ENCODE measurements at places on chromosomes 7 and 10.
A peak's percentile ranks its signal among the peaks of the same experiment; 100 is the strongest.

DNA sequence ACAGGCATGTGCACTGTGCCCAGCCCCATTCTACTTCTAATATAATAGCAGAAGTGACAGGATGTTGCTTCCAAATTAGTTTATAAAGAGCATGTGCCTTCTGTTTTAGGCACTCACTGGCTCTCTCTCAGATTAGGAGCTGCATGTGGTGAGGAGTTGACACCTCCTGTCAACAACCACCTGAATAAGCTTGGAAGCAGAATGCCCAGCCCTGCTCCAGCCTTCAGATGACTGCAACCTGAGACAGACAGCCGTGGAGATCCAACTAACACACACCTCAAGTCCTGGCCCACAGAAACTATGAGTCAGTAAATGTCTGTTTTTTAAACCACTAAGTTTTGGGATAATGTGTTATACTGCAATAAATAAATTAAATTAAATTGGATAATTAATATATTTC is 54.5 kb downstream of the PARD3 start:
- DNase-seq: no peak

DNA sequence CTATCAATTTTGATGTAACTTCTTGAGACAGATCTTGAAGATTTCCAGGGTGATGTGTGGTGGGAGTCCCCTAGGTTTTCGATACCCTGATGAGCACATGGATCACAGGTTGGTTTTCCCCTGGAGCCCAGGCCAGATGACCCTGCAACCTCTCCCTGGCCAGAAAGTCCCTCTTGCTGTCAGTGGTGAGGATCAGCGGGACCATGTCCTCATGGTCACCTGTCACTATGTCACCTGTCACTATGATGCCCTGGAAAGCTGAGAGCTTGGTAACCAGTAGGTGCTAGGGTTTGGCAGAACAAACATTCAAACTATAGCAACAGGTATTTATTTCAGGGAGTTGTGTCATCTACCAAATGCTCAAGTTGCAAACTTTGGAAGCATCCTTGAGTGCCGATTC is 197.9 kb downstream of the ARHGAP12 start:
- DNase-seq: no peak

DNA sequence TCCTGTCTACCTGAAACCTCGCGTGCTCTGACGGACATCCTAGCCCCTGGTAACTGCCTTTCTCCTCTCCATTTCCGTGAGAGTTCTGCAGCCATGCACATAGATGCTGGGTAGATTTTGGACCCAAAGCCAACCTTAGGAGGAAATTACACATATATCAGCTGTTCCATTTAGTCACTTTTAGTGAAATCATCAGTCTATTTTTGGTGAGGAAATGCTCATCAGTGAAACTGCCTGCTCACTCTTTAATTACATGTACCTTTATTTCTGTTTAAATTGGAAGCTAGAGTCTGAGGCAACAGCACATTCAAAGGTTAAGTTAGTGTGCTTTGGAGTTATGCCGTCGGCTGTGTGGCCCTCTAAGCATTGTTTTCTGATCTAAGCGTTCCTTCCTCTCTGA is 231.3 kb downstream of the WDR37 start:
- no peak for DNase-seq

- no peak for DNase-seq
These were observed 4.0 kb downstream of the CLRN3 start for GRCh38 chr10:127888521-127889312.

DNA sequence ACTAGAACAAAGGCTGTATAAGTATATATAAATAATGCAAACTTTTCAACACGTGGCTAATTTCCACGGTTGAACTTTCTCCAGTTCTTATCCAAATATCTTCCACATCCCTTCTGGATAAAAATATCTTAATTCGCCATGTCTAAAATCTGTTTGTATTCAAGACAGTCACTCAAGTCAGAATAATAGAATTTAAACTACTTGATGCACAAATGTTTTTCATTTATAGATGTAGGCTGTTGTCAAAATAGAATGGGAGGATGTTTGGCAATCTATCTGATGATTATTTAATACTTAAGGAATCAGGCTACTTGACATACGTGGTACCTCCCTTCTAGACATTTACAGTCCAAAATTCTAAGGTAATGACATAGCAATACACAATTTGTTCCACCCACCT is 204.3 kb downstream of the TWIST1 start:
- DNase-seq: no peak

- DNase-seq: no peak
These were observed 105.2 kb upstream of the PPIF start for GRCh38 chr10:79241990-79242619.

DNA sequence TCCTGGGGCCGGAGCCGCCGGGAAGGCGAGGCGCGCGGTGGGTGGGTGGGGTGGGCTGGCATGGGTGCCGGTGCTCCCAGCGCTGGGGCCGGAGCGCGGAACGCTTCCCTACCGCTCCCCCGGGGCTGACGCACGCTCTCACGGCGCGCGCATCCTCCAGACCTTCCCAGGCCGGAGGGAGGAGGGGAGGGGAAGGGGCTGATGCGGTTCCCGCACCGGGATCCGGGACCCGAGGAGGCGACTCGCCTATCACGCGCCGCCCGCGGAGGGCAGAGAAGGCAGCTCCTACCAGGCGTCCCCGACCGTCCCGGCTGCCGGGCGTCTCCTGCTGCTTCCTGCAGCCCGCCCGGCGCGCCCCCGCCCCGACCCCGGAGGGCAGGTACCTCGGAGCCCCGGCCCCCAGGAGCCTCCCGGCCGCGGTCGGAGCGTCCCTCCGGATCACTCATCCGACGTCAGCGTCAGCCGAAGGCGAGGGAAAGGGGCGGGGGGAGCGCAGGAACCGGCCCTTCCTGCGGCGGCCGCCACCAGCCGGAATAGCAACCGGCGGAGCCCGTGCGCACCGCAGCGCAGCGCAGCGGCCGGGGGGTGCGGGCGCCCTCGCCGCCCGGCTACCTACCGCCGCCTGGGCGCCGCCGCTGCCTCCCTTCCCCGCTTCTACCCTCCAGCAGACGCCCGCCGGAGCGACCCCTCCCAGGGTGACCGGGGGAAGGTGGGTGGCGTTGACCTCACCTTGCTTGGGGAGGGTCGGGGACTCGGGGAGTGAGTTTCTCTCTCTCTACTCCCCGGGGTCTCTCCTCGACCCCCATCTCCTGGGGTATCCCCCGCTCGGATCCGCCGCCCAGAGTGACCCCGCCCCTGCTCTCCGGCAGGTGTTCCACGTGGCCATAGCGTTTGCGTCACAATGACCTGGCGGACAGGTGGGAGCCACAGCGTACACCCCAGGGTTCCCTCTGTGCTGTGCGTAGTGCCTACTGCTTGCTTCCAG is at the start of gene ICA1:
TSS of gene ICA1 (minus strand) at position 457 of the 985 bp plus-strand sequence. CDS start 26,241 bp downstream, outside the sequence.
- no peak for DNase-seq

- peak; percentile 11 for DNase-seq
These were observed 461 bp upstream of the FIGNL1 start for GRCh38 chr7:50450590-50451032.

- no peak for DNase-seq
These were observed 25.5 kb upstream of the KNDC1 start for GRCh38 chr10:133134411-133135115.

GRCh38 chr7:32299133-32299702 is 191.0 kb downstream of the LSM5 start:
- no peak for DNase-seq

- DNase-seq: no peak
These were observed 4.8 kb downstream of the KLF6 start for GRCh38 chr10:3780021-3780770.

GRCh38 chr7:83559887-83560286 is 89.1 kb downstream of the SEMA3E start:
- DNase-seq: no peak

- no peak for DNase-seq
These were observed 8.0 kb downstream of the OPN1SW start for GRCh38 chr7:128767475-128768110.

DNA sequence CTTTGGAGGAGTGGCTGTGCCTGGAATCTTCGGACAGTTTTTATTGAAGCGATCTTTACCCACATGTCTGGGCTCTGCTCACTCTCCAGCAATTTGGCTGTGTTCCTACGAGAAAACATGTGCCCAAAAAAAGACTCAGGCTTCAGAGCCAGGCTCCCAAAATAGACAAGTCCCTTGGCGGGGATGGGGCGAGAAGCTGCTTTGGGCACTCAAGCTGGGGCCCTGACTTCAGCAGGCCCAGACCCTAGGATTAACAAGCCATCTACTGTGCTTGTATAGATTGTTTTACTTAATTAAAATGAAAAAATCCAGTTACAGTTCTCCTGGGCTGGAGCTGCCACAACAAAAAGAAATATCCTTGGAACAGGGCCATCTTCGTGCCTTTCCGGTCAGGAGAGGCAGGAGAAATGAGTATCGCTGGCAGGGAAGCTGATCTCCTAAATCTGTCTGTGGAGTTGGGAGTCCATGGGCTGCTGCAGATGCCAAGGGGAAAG is 51.4 kb upstream of the PDCD4 start:
- no peak for DNase-seq

GRCh38 chr10:59362144-59362958 is at the start of gene FAM13C:
Gene FAM13C (minus strand): TSS chr10:59362549. CDS start chr10:59362460, 89 bp downstream.
- no peak for DNase-seq

- no peak for DNase-seq
These were observed 83.9 kb downstream of the OSBPL3 start for GRCh38 chr7:24896031-24896501.

GRCh38 chr10:131810805-131811629 is 89.8 kb upstream of the PPP2R2D start:
- DNase-seq: no peak

- no peak for DNase-seq
These were observed 94.6 kb downstream of the FAS start for GRCh38 chr10:89085153-89085552.

GRCh38 chr7:106060394-106060920 is 51.7 kb downstream of the SYPL1 start:
- no peak for DNase-seq

- DNase-seq: no peak
These were observed 485.1 kb downstream of the SEMA3D start for GRCh38 chr7:84701524-84702306.

DNA sequence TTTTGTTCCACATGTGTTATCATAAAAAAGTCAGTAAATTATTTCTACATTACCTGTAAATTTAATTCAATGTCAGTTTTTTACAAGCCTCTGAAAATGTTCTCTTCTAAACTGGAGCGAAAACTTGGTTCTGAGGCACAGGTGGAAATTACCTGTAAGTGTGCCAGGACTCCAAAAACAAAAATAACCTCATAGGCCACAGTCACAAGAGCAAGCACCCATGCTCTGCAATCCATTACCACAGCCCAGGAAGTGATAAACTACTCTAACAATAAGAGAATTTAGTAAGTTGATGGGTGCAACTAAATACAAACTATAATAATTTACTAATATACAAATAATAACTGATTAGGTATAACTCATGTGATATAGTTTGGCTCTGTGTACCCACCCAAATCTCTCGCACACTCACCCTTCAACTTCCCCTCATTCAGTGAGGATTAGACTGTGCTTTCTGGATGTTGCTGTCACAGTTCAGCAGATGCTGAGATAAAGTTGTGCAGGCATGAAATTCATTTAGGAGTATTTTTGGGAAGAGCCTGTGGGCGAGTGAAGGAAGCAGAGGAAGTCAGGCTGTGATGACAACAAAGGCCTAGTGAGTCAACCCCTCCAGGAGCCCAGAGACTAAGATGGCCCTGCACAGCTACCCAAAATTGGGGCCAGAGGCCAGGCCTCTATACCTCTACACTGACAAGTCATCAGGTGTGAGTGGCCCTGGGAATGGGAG is 16.3 kb upstream of the GIMAP6 start:
- no peak for DNase-seq

DNA sequence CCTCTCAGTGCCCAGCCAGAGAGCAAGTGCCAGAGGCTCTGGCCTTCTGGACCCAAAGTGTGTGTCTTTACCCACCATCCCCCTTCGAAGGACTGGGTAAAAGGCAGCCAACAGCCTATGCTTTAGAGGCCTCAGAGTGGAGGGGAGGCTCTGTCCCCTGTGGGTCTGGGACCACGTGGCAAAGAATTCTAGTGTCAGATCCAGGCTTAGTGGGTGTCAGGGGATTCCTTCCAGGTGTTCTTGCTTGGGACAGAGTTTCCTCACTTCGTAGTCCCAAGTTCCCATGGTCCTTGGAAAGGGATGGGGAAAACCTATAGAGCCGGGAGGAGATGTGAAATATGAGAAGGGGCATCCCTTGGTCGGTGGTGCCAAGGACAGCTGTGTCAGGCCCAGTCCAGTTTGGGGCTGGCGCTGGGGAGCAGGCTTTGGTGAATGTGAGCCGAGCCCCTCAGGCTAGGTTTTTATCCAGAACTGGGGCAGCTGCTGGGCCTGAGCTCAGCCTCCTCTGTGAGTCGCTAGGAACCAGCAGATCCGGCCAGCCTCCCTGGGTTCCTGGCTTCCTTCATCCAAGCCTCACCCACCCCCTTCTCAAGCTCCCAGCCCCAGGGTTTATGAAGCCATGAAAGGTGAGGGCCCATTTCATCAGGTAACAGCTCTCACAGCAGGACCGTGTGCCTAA is 71.2 kb downstream of the C10orf105 start:
- no peak for DNase-seq

GRCh38 chr7:47389171-47389922 is 192.6 kb downstream of the TNS3 start:
- no peak for DNase-seq

GRCh38 chr10:121133901-121134300 is 282.7 kb downstream of the WDR11 start:
- DNase-seq: no peak

GRCh38 chr10:7314170-7314569 is 96.7 kb downstream of the SFMBT2 start:
- no peak for DNase-seq

DNA sequence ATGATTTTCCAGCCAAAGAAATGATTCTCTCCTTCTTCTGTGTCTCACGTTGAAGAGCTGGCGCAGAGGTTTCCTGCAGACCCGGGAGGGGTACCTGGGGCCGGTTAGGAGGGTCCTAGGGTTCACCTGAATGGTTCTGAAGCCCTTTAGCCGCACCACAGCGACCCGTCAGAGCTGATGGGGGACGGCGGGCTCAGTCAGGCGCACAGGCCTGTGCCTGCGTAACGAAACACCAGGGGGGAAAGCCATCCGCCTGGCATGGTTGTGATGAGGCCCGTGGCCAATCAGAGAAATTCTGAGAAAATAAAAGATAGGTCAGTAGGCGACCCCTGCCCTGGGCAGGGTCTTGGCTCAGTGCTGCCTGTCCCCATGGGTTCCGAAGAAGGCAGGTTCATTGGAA is 35.6 kb downstream of the FAM20C start:
- DNase-seq: no peak

DNA sequence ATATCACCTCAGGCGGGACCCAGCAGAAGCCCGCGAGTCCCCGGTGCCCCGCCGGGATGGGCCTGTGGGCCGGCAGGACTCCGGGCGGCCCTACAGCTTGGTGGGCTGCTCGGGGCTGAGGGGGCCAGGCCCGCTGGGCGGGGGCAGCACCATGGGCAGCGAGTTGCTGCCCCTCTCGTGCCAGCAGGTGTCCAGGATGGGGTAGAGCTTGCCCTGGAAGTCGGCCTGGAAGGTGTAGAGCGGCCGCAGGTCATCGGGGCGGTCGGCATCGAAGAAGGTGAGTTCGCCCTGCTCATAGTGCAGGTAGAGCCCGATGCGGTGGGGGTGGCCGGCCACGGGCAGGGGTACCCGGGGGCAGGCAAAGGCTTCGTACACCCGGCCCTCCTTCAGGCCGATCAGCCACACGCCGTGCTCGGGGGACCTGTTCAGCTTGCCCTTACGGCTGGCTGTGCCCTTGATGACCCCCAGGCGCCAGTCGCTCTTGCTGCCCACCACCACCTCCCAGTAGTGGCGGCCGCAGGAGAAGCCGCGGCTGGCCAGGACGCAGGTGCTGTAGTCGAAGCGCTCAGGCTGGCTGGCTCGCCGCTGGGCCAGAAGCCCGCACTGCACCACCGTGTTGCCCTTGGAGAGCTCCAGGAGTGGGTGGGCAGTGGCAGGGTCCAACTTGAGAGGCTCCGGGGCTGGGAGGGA is 4.3 kb upstream of the NSUN5 start:
- DNase-seq: no peak

GRCh38 chr7:150902078-150903033 is 50.0 kb downstream of the AOC1 start:
- DNase-seq: no peak

All from activated CD8-positive, alpha-beta memory T cell treated with anti-CD3 and anti-CD28 coated beads for 1 hour (primary cell).